ENCODE measurements at places on chromosomes 5 and 9. TPM values are rescaled to one million over a fixed set of nuclear protein-coding genes. Genes with fewer than 3 reads are reported as not detected.

Gene ARL15
- total RNA-seq, result 30.0 TPM

Gene CYFIP2
- total RNA-seq, result 88.5 TPM

GRCh38 chr9:75636427-75637045, 253.9 kb upstream of the PCSK5 start:
- DNase-seq, result no peak

GRCh38 chr5:11027660-11028059, 266.6 kb upstream of the DAP start:
- DNase-seq, result no peak

DNA sequence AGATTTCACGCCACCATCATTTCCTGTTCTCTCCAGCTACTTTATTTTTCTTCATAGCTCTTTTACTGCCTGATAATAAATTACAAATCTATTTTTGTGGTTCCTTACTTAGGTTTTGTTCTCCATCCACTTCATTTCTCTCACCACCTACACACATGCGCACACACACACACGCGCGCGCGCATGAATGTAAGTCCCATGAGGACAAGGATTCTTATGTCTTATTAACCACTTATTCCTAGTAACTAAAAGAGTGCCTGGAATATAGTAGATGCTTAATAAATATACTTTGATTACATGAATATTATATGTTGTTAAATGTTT, 116.5 kb downstream of the TRPM6 start:
- DNase-seq, result no peak

- no peak for DNase-seq
Observed at GRCh38 chr9:88814577-88814976, 176.7 kb upstream of the S1PR3 start.

- no peak for DNase-seq
Observed at GRCh38 chr5:39750661-39751060, 325.9 kb upstream of the DAB2 start.
